ENCODE measurements at places on chromosomes 5 and 9.

DNA sequence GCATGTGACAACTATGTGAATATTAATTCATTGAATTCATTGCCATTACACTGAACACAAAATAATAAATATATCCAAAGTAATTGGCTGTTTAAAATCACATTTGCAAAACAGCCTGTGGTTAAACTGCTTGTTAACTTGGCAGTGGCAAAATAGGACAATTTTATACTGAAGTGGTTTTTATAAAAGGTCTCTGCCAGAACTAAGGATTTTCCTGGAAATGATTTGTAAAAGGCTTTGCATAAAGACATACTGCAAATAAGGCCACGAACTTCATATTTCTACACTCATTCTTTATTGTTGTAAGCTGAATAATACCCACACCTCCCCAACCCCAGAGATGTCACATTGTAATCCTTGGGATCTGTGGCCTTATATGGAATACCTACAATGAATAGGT, 370.3 kb upstream of the RGMB start:
- no peak for DNase-seq

GRCh38 chr5:86500947-86501346, 116.8 kb upstream of the COX7C start:
- no peak for DNase-seq

- DNase-seq = peak; percentile 78
These were observed 200.6 kb upstream of the ZNF618 start for GRCh38 chr9:113675475-113675941.

DNA sequence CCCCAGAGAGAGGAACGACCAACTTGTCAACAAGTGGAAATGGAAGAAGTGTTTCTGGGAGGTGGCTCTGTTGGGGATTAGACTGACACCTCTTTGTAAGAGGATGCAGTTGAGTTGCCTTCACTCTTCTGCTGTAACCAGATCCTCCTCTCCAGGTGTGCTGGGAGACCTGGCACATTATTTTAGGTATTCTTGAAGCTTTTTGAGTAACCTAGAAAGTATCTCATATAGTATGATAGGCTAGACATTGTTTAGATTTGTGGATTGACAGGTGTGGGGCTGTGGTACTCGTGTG, 21.6 kb downstream of the SNX30 start:
- no peak for DNase-seq

GRCh38 chr9:15372455-15372854, 50.2 kb upstream of the SNAPC3 start:
- no peak for DNase-seq

- DNase-seq = no peak
These were observed 13.0 kb downstream of the RXRA start for GRCh38 chr9:134339183-134339806.

GRCh38 chr5:76303921-76304320, 99.2 kb upstream of the IQGAP2 start:
- DNase-seq = no peak

- peak; percentile 96 for DNase-seq
These were observed 70.6 kb downstream of the C9orf50 start for GRCh38 chr9:129550199-129550839.

- no peak for DNase-seq
These were observed 98.6 kb upstream of the CKMT2 start for GRCh38 chr5:81134566-81134965.

Data from lower leg skin (tissue), 4 donors.